Right renal cortex interstitium (tissue), 3 donors: ENCODE measurements at places on chromosomes 2 and 18. TPM values are rescaled to one million over a fixed set of nuclear protein-coding genes. Genes with fewer than 3 reads are reported as not detected.

The NAPG gene
- polyA plus RNA-seq, result 18.8 TPM

The IL1R2 gene
- 0.43 TPM for polyA plus RNA-seq

The KYNU gene
- 8.1 TPM for polyA plus RNA-seq

The C2orf81 gene
- polyA plus RNA-seq, result 6.6 TPM

The RIT2 gene
- polyA plus RNA-seq, result not detected

The FOXI3 gene
- polyA plus RNA-seq, result 0.13 TPM

The PPP1R1C gene
- 2.0 TPM for polyA plus RNA-seq

The OTOS gene
- not detected for polyA plus RNA-seq

The SERPINB4 gene
- polyA plus RNA-seq, result not detected

The CPS1 gene
- 4.8 TPM for polyA plus RNA-seq

The TMEM37 gene
- polyA plus RNA-seq, result 56.4 TPM

The FBLN7 gene
- polyA plus RNA-seq, result 9.8 TPM

The LHCGR gene
- 0.22 TPM for polyA plus RNA-seq

The MYOM1 gene
- polyA plus RNA-seq, result 6.9 TPM

The DIPK1C gene
- polyA plus RNA-seq, result 0.37 TPM

The SAG gene
- 0.21 TPM for polyA plus RNA-seq

The DNAJC5G gene
- 0.47 TPM for polyA plus RNA-seq

The FAM228A gene
- 0.75 TPM for polyA plus RNA-seq

The CACNB4 gene
- 8.1 TPM for polyA plus RNA-seq

The FAM136A gene
- 79.7 TPM for polyA plus RNA-seq
